ENCODE measurements at places on chromosomes 2 and 18. TPM values are rescaled to one million over a fixed set of nuclear protein-coding genes. Genes with fewer than 3 reads are reported as not detected.

CABLES1 gene
- 38.1 TPM for total RNA-seq

HOXD13 gene
- total RNA-seq = not detected

NYAP2 gene
- not detected for total RNA-seq

GPR39 gene
- total RNA-seq = 4.0 TPM

CASP10 gene
- 12.4 TPM for total RNA-seq

CNDP1 gene
- total RNA-seq = 0.25 TPM

PTPRN gene
- 1.9 TPM for total RNA-seq

GRCh38 chr2:217832115-217832514 lies 170.7 kb downstream of the TNS1 start:
- peaks cover 36% of the 10 kb centered on the region for H3K4me1 ChIP-seq
- no peak overlapping the region for H3K4me3 ChIP-seq
- no peaks in the 10 kb centered on the region for H3K27me3 ChIP-seq
- H3K27ac ChIP-seq = no peak overlapping the region

DNA sequence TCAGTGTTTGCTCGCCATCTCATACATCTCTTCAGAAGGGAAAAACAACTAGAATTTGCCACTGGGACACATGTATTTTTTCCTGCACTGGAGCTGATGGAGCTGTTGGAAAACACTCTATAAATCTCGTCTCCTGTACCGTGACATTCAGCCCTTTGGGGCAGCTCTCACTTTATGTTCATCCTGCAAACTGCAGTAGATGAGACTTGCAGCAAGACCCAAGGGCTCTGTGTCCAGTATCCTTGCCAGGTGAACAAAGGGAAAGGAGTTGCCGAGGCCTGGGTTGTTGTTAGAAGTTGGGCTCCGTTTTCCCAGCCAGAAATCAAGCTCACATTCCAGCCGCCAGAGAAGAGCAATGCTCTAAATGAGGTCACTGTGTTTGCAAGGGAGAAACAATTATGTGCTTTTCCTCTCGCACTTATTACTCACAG lies 285.1 kb downstream of the SLC4A3 start:
- no peak overlapping the region for H3K27ac ChIP-seq
- peak; percentile 54 for DNase-seq
- H3K4me1 ChIP-seq = no peaks in the 10 kb centered on the region
- H3K4me3 ChIP-seq = no peak overlapping the region
- H3K36me3 ChIP-seq = no peaks in the 10 kb centered on the region

DNA sequence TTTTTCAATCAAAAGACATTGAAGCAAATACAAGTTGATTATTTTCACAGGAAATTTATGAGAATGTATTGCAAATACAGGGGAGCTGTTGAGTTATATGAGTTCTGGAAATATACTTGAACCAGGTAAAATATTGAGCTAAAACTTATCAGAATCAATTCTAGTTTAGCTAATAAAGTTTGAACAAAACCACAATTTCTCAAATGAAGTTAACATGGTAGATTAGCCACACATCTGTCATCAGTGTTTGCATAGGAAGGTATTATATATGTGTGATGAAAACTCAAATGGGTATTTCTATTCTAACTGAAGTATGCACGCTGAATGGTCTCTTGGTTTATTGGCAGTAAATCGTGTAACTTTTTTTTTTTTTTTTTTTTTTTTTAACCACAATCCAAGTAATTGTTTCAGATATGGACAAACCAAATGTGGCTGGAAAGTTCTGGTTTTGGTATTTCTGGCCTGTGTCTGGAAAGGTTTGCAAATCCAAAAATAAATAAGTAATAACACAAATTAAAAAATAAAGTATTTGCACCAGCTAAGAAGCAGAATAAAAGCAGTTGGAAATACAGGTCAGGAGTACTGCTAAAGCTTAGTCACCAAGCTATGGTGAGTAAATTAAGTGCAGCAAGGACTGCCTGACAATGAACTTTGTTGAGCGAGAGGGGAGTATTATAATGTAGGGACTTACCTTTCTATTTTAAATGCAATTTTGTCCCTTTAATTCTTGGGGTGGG lies 479.1 kb upstream of the FANCL start:
- no peaks in the 10 kb centered on the region for H3K4me1 ChIP-seq
- DNase-seq = no peak
- no peaks in the 10 kb centered on the region for H3K27me3 ChIP-seq
- no peak overlapping the region for H3K27ac ChIP-seq
- no peak overlapping the region for H3K4me3 ChIP-seq

DNA sequence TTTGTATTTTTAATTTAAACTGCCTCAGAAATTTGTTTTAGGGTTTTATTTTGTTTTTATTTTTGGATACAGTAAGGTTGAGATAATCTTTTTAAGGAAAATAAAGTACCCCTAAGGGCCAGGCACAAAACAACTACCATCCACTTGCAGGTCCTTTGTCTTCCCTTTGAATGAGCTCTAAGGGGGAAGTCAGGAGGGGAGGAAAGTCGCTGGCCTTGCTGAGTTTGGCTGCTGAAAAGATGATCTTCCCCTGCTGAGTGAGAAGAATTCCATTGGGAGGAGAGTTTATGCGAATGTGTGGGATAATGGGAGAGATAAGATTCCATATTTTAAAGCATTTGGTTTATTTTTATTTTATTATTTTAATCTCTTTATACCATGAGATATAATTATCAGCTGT lies 100.7 kb downstream of the ARHGAP15 start:
- H3K27ac ChIP-seq = no peak overlapping the region
- H3K27me3 ChIP-seq = no peaks in the 10 kb centered on the region
- H3K4me3 ChIP-seq = no peak overlapping the region
- H3K36me3 ChIP-seq = no peaks in the 10 kb centered on the region

DNA sequence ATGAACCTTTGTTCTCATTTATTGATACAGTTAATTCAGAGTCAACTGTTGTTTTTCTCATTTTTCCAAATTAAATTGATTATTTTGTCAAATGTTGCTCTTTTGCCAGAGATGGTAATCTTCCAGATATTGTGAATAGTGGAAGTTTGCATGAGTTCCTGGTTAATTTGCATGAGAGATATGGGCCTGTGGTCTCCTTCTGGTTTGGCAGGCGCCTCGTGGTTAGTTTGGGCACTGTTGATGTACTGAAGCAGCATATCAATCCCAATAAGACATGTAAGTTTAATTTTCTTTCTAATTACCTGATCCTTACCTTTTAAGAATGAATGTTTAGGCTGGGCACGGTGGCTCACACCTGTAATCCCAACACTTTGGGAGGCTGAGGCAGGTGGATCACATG lies 7.8 kb downstream of the CYP20A1 start:
- H3K4me1 ChIP-seq = peaks cover 8% of the 10 kb centered on the region
- peaks cover 4% of the 10 kb centered on the region for H3K36me3 ChIP-seq
- H3K27ac ChIP-seq = no peak overlapping the region
- no peaks in the 10 kb centered on the region for H3K27me3 ChIP-seq

DNA sequence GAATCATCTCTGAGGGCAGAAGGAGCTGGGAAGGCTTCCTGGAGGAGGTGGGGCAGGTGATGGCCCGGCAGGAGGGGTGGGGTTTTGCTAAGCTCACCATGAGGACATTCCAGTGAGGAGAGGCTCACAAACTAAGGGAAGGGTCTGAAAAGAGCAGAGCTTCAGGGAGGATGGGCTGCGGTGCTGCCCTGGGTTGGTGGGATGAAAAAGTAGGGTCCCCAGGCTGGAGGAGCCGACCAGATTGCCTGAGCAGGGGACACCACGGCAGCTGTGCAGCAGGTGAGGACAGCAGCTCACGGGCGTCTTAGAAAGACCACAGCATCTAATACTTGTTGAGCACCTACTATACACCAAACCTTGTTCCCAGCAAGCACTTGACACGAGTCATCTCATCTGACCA lies 82.2 kb downstream of the DYSF start:
- H3K27me3 ChIP-seq = no peaks in the 10 kb centered on the region
- no peak overlapping the region for H3K4me3 ChIP-seq
- no peak for DNase-seq

- DNase-seq = no peak
- no peak overlapping the region for H3K4me3 ChIP-seq
- H3K27ac ChIP-seq = no peak overlapping the region
- no peaks in the 10 kb centered on the region for H3K27me3 ChIP-seq
- H3K4me1 ChIP-seq = no peaks in the 10 kb centered on the region
These were observed 43.8 kb upstream of the FN1 start for GRCh38 chr2:215479536-215480240.

GRCh38 chr2:134839649-134840048 lies 1.2 kb downstream of the ACMSD start:
- no peak overlapping the region for H3K27ac ChIP-seq
- no peaks in the 10 kb centered on the region for H3K27me3 ChIP-seq
- H3K4me3 ChIP-seq = no peak overlapping the region
- H3K36me3 ChIP-seq = no peaks in the 10 kb centered on the region
- H3K4me1 ChIP-seq = peaks cover 17% of the 10 kb centered on the region

GRCh38 chr18:26036635-26037034 lies 53.8 kb downstream of the SS18 start:
- H3K36me3 ChIP-seq = peaks cover 26% of the 10 kb centered on the region
- no peak for DNase-seq
- H3K4me1 ChIP-seq = no peaks in the 10 kb centered on the region
- no peak overlapping the region for H3K4me3 ChIP-seq
- no peaks in the 10 kb centered on the region for H3K27me3 ChIP-seq

GRCh38 chr2:136783856-136784255 lies 18.5 kb downstream of the THSD7B start:
- no peak overlapping the region for H3K27ac ChIP-seq
- H3K36me3 ChIP-seq = no peaks in the 10 kb centered on the region
- no peak overlapping the region for H3K4me3 ChIP-seq
- H3K27me3 ChIP-seq = no peaks in the 10 kb centered on the region
- H3K4me1 ChIP-seq = no peaks in the 10 kb centered on the region

DNA sequence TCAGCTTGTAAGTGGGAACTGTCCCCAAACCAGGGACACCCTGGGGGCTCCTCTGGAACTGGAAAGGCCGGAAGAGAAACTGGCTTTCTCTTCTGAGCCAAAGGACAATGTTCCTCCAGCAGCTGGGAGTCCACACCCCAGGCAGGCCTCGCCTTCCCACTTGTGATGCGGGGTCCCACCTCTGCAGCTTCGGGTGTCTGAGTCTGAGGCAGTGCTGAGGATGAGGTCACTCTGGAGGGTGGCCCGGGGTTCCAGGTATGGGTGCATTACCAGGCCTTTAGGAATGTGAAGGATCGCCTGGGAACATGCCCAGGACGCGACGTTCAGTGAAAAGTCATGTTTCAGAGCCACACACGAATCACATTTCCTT lies 18.2 kb upstream of the BOK start:
- no peak overlapping the region for H3K27ac ChIP-seq
- DNase-seq = peak; percentile 76
- H3K4me3 ChIP-seq = no peak overlapping the region
- peaks cover 33% of the 10 kb centered on the region for H3K4me1 ChIP-seq

GRCh38 chr2:137154946-137155345 lies 389.6 kb downstream of the THSD7B start:
- DNase-seq = no peak
- no peak overlapping the region for H3K4me3 ChIP-seq
- H3K4me1 ChIP-seq = no peaks in the 10 kb centered on the region
- H3K27me3 ChIP-seq = no peaks in the 10 kb centered on the region
- no peaks in the 10 kb centered on the region for H3K36me3 ChIP-seq

- no peaks in the 10 kb centered on the region for H3K4me1 ChIP-seq
- no peaks in the 10 kb centered on the region for H3K36me3 ChIP-seq
- DNase-seq = no peak
- no peaks in the 10 kb centered on the region for H3K27me3 ChIP-seq
- no peak overlapping the region for H3K4me3 ChIP-seq
- no peak overlapping the region for H3K27ac ChIP-seq
These were observed 228.0 kb downstream of the CYP26B1 start for GRCh38 chr2:71919708-71920107.

GRCh38 chr2:140275427-140275826 lies 1495.2 kb upstream of the NXPH2 start:
- no peak overlapping the region for H3K27ac ChIP-seq
- H3K27me3 ChIP-seq = no peaks in the 10 kb centered on the region
- DNase-seq = peak; percentile 5

DNA sequence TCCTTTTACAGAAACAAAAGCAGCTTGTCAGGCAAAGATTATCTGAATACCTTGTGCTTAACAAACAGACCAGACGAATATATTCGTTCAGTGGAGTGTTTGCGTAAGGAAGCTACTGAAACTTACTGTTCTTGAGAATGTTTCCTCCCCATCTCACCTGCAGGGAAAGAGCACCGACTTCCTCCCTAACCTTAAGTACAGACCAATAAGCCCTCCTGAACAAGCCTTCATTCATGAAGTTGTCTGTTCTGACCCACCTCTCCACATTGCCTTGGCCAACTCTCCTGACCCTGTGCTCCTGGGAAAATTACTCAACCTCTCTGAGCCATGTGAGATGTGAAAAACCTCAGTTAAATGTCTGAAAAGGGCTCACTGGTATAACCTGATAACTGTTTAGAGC lies 35.2 kb downstream of the STK39 start:
- DNase-seq = no peak
- no peak overlapping the region for H3K27ac ChIP-seq
- H3K4me3 ChIP-seq = no peak overlapping the region
- peaks cover 19% of the 10 kb centered on the region for H3K4me1 ChIP-seq
- no peaks in the 10 kb centered on the region for H3K27me3 ChIP-seq

GRCh38 chr2:71719520-71720282 lies 266.3 kb downstream of the DYSF start:
- no peaks in the 10 kb centered on the region for H3K36me3 ChIP-seq
- no peak for DNase-seq
- H3K27ac ChIP-seq = peak overlapping the region; percentile 44
- no peaks in the 10 kb centered on the region for H3K27me3 ChIP-seq

- H3K36me3 ChIP-seq = peaks cover 20% of the 10 kb centered on the region
- no peak overlapping the region for H3K27ac ChIP-seq
- no peaks in the 10 kb centered on the region for H3K4me1 ChIP-seq
- no peaks in the 10 kb centered on the region for H3K27me3 ChIP-seq
- no peak overlapping the region for H3K4me3 ChIP-seq
- no peak for DNase-seq
These were observed 56.5 kb downstream of the RPIA start for GRCh38 chr2:88747990-88748389.

DNA sequence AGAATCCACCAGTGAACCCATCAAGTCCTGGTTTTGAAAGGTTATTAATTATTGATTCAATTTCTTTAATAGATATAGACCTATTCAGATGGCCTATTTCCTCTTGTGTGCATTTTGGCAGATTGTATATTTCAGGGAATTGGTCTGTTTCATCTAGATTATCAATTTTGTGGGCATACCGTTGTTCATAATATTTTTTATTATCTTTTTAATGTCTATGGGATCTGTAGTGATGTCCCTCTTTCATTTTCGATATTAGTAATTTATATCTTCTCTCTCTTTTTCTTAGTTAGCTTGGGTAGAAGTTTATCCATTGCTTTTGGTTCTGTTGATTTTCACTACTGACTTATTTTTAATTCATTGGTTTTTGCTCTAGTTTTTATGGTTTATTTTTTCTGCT lies 39.9 kb upstream of the TANC1 start:
- no peak overlapping the region for H3K27ac ChIP-seq
- H3K4me3 ChIP-seq = no peak overlapping the region
- no peaks in the 10 kb centered on the region for H3K36me3 ChIP-seq
- no peaks in the 10 kb centered on the region for H3K27me3 ChIP-seq
- no peak for DNase-seq

- no peaks in the 10 kb centered on the region for H3K4me1 ChIP-seq
- no peaks in the 10 kb centered on the region for H3K36me3 ChIP-seq
These were observed 50.1 kb downstream of the UBR3 start for GRCh38 chr2:169877398-169877797.

GRCh38 chr2:202693503-202693902 lies 58.7 kb downstream of the FAM117B start:
- H3K27me3 ChIP-seq = no peaks in the 10 kb centered on the region
- DNase-seq = no peak
- no peak overlapping the region for H3K4me3 ChIP-seq
- no peak overlapping the region for H3K27ac ChIP-seq

All from thyroid gland (tissue), 4 donors.